Omental fat pad (tissue), 4 donors: ENCODE measurements at places on chromosomes 7 and 10.

DNA sequence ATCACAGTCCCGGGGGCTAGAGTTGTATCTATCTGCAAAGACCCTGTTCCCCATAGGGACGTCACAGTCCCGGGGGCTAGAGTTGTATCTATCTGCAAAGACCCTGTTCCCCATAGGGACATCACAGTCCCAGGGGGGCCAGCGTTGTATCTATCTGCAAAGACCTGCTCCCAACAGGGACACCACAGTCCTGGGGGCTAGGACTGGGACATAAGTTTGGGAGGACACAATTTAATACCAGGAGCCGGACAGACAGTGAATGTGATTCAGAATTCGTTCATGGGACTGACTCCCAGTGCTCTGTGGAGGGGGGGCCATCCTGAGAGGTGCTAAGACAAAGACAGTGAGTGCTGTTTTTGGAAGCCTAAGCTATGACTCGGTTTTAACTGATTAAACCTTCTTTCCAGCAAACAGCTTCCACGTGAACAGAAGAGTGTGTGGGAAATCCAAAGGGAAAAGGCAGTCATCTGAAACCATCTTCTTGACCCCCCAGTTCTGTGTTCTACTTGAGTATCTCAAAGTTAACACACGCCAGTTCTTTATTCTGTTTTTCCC is 153.0 kb downstream of the DIP2C start:
- no peak for DNase-seq

DNA sequence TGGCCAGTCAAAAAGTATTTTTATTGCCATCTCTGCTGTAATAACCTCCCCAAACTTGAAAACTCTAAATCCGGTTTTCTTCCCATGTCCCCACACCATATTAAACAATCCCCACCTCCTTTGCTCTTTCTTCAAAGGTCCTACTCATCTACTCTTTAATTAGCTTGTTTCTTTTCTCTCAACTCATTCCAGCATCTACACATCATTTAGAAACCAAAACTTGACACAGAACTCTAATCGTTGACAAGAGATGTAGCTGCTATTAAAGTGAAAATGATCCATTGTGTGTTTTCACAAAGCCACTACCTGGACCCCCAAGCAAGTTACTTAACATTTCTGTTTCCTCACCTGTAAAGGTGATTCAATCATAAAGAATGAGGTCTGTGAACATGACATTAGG is 436.3 kb upstream of the NPVF start:
- no peak for DNase-seq

DNA sequence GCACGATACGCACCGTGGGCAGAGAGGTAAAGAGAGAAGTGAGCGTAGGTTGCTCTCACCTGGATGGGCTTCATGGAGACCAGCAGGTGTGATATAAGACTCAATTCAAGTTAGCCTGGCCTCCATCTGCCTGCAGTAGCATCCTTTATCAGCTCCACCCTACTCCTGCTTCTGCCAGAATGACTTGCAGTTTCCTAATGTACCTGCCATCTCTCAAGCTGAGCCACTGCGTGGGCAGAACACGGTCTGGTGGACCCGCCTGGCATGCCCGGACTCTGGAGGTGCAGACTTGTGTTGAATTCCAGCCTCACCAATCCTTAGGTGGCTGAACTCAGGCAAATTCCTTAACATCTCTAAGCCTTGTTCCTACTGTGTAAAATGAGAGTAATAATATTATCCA is 64.3 kb downstream of the STEAP1B start:
- DNase-seq, result no peak

- no peak for DNase-seq
Observed at GRCh38 chr7:95929710-95930280, 157.4 kb downstream of the DYNC1I1 start.

- DNase-seq, result no peak
Observed at GRCh38 chr7:15625466-15625865, 61.0 kb downstream of the MEOX2 start.

GRCh38 chr7:28505014-28505413 is 92.7 kb downstream of the CREB5 start:
- DNase-seq, result no peak

- DNase-seq, result no peak
Observed at GRCh38 chr10:113992471-113993011, 51.1 kb upstream of the ADRB1 start.

DNA sequence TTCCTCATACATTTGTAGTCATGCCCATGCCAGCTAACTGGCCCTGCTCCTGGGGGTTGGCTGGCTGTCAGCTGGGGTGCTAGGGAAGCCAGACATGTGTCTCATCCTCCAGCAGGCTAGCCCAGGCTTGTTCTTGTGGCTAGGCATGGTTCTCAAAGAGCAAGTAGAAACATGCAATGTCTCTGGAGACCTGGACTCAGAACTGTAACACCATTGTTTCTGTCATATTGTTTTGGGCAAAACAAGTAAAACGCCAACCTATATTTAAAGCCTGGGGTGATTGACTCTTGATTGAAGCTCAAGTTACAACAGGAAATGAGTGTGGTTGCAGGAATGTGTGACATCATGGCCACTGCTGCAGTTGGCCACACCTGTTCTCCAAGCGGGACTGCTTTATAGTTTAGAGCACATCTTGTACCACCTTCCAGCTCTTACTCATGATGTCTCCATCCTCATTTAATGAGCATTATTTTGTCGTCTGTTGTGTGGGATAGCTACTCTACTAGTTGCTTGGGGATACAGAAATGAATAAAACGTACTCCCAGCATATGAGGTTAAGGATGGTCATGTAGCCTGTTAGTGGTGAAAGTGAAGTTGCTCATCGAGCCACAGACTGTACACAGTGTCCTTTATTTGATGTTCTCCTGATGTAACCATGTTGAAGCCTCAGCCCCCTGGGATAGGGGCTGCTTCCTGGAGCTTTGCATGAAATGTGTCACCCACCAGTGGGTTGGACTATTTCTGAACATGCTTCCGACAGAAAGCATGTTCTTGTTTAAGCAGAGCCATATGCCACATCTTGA is 168.4 kb downstream of the SORCS3 start:
- DNase-seq, result no peak

DNA sequence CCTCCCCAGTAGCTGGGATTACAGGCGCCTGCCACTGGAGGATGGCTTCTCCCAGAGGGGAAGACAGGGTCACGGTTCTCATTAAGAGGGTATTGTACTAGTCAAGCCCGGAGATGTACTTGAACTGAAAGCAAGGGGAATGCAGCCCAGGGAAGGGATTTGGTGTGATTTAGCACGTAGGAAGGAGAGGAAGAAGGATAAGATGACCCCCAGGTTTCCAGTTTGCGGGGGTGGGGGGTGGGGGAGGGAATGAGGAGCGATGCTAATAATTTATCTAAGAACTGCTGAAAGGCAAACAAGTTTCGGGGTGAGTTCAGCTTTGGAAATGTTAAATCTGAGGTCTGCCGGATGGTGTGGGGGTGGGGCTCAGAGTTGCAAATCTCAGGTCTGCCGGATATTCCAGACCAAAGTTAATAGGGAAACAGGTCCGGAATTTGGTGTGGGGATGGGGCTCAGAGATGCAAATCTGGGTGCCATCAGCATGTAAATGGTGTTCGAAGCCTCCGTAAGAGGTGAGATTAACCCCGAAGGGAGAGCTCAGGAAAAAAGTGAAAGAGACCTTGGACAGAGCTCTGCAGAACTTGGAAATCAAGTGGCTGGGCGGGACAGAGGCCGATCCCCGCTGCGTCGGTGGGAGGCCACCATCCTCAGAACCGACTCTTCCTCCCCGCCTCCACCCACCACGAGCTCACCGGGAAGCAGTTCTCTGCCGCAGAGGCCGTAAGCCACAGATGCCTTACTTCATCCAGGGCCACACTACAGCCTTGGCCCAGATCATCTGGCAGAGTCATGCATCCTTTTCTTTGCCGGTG is 1.6 kb upstream of the SEPHS1 start:
- no peak for DNase-seq

GRCh38 chr7:112744818-112745217 is 45.4 kb downstream of the TMEM168 start:
- DNase-seq, result no peak

- no peak for DNase-seq
Observed at GRCh38 chr7:39734633-39735004, 111.2 kb downstream of the RALA start.

GRCh38 chr10:124170631-124171030 is 77.2 kb upstream of the CHST15 start:
- DNase-seq, result no peak

DNA sequence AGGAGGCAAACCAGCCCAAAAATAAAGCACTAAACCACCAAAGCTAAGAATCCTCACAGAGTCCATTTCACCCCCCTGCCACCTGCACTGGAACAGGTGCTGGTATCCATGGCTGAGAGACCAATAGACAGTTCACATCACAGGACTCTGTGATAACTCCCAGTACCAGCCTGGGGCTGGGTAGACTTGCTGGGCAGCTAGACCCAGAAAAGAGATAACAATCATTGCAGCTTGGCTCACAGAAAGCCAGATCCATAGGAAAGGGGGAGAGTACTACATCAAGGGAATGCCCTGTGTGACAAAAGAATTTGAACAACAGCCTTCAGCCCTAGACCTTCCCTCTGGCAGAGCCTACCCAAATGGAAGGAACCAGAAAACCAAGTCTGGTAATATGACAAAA is 13.6 kb upstream of the SLC25A28 start:
- DNase-seq, result no peak

- no peak for DNase-seq
Observed at GRCh38 chr10:26755443-26755903, 58.0 kb downstream of the PDSS1 start.

GRCh38 chr10:131187274-131187673 is 124.2 kb downstream of the TCERG1L start:
- DNase-seq, result no peak

DNA sequence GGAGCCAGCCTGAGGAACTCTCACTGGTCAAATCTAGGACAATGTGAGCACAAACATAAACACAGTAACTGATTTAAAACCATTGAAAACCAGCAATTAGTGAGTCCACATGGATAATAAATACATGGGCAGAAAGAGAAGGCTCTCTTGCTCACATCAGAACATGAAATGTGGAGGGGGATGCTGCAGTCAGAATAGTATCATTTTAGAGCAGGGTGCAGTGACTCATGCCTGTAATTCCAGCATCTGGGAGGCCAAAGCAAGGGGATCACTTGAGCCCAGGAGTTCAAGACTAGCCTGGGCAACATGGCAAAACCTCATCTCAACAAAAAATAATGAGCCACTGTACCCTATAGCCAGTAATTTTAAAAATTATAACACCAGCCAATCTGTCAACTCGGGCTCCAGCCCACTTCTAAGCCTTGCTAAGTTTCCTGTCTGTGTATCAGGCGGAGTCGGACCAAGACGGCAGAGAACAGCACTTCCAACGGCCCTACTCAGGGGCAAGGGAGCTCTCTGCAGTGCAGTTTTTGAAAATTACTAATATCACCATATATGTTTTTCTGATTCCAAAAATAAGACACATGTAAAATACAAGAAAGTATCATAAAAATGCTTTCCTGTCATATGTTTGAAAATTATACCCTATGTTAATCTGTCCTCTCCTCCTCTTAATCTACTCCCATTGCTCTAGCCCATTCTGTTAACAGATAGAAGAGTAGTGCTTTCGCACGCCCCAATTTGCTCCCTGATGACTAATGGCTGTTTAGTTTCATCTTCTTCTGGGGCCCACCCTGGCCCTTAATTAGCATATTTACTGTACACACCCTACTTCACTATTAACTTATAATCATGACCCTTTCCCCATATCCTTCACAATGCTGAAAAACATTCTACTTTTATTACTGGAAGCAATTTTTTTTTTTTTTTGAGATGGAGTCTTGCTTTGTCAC is 17.1 kb downstream of the URGCP start:
- no peak for DNase-seq

DNA sequence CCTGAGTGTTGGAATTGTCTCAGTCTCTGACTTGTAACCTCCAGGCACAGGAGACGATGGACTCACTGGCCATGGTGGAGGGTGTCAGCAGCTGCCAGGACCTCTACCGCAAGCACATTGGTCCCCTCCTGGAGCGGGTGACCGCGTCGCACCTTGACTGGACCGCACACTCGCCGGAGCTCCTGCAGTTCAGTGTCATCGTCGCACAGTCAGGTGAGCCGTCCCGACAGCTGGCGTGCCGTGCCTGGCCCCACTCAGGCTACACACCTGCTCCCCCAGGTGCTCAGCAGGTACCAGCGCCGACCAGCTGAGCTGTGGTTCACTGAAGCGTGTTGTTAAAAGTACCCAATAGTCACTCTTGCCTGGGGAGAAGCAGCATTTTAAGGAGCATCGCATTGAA is 36.7 kb upstream of the PRKAR1B start:
- DNase-seq, result no peak

DNA sequence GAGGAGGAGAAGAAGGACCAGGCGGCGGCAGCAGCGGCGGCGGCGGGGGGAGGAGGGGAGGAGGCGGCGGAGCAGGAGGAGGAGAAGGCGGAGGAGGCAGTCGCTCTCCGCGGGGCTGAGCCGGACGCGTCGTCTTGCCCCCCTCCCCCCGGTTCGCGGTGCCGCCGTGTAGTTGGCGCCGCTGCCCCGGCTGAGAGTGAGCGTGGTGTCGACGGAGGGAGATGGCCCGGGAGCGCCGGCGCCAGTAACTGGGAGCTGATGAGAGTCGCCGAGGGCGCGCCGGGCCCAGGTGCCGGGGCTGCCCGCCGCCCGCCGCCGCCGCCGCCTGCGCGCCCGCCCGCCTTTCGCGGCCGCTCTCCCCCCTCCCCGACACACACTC is 257 bp downstream of the WAC start:
- no peak for DNase-seq

DNA sequence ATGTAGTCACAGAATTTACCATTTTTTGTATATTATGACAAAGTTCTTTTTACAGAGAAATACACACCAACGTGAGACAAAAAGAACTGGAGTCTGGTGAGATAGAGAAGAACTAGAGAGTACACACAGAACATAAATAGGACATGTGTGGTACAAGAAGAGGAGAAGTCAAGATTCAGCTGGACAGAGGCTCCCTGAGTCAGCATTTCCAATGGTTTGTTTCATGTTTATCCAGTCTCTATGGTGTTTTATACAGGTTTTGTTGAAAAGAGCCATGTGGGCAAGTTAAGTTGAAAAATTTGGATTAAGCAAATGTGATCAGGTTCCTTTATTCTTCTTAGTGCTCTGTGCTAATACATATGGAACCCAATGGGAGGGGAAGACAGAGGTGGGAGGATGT is 105.5 kb upstream of the AKR1E2 start:
- DNase-seq, result no peak

- DNase-seq, result no peak
Observed at GRCh38 chr10:112634096-112634830, 187.2 kb downstream of the VTI1A start.

GRCh38 chr10:63156236-63156635 is 23.1 kb downstream of the NRBF2 start:
- DNase-seq, result no peak

DNA sequence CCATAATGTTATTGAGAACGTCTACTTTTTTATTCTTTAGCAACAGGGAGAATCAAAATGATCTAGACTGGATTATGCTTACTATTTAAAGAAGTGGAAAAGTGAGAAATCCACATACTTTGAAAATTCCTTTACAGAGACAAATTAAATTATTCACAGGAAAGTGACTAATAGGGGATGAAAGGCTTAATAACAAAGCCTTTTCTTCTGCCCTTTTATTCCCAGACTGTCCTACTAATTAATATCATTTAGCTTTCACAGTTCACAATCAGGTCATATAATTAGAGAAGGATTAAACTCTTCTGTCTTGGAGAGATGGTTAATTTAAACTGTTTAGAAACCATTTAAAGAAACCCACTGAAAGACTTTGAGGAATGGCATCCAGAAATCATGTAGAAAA is 58.8 kb downstream of the ARL4A start:
- DNase-seq, result no peak
